NCI-H1417 treated with DMSO at 0.1 percent for 48 hours (cell line): ENCODE measurements at places on chromosomes 2 and 18.
A peak's percentile ranks its signal among the peaks of the same experiment; 100 is the strongest.

DNA sequence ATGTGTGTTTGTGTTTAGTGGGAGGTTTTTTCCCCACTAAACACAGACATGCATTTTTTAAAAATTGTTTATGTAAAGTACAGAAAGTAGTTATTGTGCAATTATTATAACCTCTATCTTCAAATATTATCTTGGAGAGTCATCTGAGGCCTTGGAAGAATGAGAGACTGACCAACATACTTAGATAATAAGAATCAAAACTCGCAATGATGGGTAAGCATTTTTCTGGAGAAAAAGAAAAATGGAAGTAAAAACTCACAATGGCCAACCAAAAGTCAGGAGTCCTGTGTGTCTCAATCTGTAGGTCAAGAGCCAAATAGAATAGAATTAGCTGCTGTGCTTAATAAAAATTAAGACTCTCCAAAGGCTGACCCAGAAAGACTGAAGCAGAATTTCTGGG lies 43.0 kb downstream of the MEMO1 start:
- DNase-seq: no peak

GRCh38 chr2:28318462-28319117 lies 74.1 kb upstream of the FOSL2 start:
- no peak for DNase-seq

DNA sequence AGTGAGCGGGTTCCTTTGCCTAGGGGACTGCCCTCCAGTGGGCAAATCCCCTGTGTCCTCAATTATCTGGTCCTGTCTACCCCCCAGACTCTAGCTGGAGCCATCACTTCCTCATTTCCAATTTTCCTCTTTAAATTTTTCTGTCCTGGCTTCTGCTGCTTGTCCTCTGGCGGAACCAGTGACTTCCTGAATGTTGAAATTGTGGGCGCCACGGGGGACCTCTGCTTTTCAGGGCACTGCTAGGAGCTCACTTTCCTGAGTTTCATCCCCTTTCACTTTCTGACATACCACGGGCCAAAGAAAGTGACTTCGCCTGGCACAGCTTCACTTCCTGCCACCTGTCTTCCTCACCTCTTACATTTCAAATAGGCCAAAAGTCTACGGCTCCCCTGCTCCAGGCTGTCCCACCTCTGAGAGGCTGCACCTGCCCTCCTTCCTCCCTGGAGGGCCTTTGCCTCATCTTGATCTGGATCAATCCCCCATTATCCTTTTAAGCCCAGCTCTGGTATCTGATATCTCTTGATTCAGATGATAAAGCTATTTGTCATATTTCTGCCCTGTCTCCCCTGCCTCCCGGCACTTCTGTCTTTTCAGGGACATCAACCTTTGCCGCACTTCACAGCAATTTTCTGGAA lies 1.4 kb upstream of the MARCO start:
- DNase-seq: no peak

DNA sequence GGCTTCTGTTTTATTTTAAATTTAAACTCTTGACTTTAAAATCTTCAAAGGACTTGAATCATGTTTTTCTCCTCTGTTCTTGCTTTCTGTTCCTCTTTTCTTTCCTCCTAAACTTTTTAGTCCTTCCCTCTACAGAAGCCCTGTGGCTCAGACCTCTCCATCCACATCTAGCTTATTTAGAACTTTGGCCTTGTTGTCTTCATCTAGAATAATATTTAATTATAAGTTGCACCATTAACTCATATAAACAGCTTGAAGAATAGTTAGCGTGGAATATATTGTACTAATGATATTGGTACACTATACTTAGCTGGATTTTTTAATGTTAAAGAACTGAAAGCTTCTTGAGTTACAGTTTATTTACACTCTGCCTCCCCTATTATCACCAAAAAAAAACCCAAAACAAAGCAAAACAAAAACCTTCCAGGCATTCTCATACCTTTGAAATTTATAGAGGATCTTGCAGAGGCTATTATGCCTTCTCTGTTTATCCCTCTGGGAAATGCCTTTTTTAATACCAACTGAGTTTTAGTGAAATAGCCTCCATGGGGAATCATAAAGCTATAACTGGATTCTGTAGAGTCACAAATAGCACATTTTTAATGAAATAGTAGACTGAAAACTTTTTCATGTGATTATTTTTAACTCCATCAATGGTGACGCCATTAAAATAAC lies 9.2 kb upstream of the CCDC141 start:
- DNase-seq: no peak

- DNase-seq: no peak
Measured at GRCh38 chr2:128370468-128371247, 52.0 kb upstream of the HS6ST1 start.

DNA sequence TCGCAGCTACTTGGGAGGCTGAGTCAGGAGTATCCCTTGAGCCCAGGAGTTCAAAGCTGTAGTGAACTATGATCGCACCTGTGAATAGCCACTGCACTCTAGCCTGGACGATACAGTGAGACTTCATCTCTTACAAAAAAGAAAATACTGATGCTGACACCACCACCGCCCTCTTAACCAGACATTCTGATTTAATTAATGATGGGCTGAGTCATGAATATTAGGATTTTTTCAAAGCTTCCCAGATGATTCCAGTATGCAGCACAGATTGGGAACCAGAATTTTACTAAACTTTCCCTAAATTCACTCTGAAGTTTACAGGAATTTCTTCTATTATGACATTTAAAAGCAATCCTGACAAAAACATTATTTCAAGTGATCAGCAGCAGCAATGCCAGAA lies 130.1 kb downstream of the ERBB4 start:
- DNase-seq: no peak

- peak; percentile 86 for DNase-seq
Measured at GRCh38 chr18:49597157-49597931, 35.5 kb downstream of the LIPG start.

DNA sequence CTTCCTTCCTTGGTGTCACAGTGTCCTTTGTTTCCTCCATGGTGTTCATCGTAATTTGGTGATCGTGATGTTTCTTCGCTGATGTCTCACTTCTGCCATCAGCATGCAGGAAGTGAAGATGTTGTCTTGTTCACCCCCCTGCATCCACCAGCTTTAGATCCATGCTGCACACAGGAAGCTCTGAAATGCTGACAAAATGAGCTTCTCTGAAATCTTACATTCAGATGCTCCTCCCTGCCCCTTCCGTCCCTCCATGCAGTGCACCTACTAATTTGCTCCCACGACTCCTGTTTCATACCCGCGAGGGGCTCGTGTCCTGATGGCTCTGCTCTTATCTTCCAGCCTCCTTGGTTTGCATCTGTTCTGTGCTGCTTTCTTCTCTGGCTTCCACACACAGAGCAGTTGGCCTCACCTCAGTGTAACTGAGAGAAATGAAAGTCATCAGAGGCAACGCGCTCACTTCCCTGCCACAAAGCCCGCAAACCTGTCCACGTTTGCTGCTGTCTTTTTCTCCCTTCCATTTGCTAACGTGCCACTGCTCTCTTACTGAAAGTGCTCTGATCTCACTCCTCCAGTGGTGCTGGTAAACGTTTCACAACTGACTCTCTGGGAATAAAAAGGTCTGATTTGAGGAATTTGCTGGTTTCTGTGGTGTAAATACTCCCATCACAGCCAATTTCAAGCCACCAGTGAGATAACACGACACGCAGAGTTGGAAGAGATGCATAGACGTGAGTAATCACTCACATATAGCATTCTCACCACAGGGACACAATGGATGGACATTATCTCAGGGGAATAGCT lies 41.0 kb upstream of the MGAT4A start:
- DNase-seq: no peak

DNA sequence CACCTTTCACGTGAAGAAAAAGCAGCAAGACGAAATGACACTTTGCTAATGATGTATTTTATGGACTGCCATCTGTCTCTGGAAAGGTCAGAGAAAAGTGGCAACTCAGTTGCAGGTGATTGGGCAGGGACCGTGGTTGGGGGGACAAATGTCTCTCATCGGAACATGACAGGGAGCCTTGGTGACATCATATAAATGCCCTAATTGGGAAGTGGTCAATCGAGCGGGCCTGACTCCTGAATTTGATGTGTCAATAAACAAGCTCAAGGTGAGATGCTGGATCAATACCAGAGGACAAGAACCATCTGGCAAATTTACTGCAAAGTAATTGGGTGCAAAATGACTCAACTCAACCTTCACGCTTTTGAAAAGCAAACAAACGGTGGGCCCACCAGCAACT lies 151.9 kb upstream of the SKOR2 start:
- no peak for DNase-seq

- no peak for DNase-seq
Measured at GRCh38 chr2:64225491-64225890, 81.3 kb upstream of the PELI1 start.

DNA sequence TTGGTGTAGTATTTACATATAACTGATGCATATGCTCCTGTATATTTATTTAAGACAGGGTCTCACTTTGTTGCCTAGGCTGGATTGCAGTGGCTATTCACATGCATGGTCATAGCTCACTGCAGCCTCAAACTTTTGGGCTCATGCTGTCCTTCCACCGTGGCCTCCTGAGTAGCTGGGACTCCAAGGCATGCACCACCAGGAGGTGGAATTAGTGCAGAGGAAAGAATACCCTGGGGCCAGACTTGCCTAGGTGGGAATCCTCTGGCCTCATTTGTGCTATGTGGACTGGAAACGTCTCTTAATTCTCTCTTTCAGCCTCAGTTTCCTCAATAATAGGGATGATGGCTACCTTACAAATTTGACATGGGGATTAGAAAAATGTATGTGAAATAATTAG lies 2.3 kb downstream of the CEP192 start:
- DNase-seq: no peak

- no peak for DNase-seq
Measured at GRCh38 chr18:13306583-13306982, 88.0 kb downstream of the LDLRAD4 start.

- DNase-seq: no peak
Measured at GRCh38 chr2:233422050-233422639, 67.9 kb downstream of the DGKD start.

DNA sequence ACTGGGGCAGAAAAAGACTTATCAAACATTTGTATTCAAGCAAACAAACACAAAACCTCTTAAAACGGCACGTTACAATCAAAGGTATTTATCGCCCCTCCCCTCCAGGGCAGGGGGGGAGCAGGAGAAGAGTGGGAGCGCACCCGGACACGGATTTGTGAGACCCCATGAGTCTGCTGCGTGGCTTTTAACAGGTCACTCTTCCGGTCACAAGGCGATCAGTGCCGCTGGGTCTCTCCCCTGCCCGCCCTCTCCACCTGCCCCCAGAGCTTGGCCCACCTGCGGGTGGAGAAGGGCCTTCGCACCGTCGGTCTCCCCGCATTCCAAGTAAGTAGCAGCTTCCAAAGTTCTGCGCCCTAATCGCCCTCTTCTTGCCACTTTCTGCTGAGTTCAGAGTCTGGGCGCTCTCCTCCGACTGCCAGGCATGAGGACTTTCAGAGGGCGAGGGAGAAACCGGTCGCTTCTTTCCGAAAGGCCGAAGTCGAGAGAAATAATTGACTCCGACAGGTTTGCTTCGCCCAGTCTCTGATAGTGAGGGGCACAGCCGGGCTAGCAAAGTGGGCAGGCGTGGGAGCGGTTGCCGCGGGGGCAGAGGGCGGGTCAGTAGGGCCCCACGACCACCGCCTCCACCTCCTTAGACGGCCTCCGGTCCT lies 800 bp downstream of the RPRM start:
- DNase-seq: no peak

DNA sequence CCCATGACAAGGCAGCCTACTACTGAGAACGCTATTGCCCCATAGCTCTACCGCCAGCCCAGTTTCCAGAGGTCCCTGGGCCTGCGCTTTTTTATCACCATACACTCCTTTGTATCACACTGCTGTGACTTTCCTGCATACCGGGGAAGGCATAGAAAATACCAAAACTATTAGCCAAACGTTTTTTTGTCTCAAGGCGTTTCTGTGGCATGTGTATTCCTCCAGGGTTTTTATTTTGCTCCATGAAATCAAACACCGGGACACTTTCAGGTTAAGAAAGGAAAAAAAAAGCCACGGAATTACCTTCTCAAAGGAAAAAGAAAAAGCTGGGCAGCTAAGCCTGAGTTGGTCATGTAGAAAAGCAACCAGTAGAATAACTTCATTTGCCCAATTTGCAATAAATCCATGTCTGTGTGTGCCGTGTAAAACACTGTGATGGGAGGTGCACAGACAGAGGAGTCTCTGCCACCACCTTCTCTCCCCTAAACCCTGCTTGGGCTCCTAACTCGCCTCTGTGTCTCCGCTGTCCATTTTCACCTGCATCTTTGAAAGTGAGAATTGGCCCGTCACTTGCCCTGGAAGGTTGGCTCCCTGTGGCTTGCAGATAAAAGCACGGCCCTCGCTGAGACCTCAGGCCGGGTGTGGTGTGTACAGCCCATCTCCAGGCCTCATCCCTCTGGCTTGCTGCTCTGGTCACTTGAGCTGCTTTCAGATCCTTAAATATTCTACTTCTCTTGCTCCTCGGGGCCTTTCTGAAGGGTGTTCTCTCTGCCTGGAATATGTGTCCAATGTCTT lies 1.7 kb downstream of the AMER3 start:
- DNase-seq: no peak

GRCh38 chr2:197969391-197969893 lies 165.0 kb downstream of the PLCL1 start:
- DNase-seq: no peak

DNA sequence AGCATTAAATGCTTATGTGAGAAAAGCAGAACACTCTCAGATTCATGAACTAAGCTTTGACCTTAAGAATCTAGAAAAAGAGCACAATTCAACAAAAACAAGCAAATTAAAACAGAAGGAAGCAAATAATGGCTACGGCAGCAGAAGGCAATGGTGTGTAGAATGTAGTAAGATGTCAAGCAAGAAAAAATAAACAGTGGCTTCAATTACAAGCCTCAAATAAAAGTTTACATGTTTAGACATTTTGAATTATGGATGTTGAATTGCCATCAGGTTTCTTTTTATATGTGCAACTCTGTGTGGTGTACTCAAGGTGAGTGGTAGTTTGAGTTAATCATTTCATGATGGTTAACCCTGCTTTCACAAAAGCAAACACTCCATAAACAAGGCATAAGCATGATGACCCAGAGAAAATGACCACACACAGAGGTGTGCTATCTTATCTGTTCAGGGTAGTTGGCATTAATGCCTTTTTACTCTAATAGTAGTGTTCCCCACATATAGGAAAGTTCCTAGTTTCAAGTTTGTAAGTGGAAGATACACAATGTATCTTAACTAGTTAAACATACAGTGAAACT lies 207.1 kb downstream of the FIGN start:
- no peak for DNase-seq

GRCh38 chr2:100416935-100417710 lies at the start of gene CHST10:
TSS of gene CHST10 (minus strand) at chr2:100417668. CDS start at chr2:100406675, 10,993 bp downstream.
- DNase-seq: no peak

DNA sequence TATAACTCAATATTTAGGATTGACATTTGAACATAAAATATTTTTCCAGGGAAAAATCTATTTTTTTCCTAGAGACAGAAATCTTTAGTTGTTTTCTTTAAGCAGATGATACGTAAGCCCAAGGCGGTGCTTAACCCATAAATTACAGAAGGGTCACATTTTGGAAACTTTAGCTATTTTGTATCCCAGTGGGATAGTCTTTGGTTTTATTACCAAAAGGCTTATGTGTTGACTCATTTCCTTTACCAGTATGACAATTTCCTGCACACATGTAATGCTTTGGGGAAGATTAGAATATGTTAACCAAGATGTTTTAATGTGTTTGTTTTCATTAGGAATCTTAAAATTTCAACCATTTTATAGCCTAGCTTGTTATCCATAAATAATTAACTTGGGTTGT lies 24.8 kb downstream of the DYNC1I2 start:
- no peak for DNase-seq
